ENCODE measurements at places on chromosomes 16 and 17.
A peak's percentile ranks its signal among the peaks of the same experiment; 100 is the strongest.

DNA sequence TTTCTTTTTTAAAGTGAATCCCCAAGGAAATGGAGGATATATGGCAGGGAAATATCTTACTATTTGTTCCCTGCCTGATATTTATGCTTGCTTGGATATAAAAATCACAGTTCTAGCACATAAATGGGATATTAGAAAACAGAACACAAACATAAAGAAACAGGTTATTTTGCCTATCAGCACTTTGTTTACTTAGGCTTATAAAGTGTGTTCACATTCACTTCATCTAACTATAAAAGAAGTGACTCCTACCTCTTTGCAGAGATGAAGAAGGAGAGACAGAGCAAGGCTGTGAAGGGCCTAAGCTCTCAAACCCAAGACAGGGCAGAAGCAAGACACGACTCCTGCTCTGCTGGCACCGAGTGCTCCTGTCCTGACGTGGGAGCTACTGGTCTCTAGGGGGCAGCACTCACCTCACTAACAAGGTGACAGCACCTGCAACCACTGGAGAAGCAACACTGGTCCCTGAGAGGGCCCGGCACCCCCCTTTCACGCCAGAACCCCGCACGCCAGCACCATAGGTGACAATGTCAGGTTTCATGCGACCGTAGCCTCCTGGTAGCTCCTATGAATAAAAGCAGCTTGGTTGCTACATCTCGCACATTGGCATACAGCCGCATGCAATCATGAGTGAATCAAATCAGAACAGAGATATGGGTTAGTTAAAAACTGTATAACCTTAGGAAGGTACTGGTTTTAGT, 32.0 kb downstream of the MBTPS1 start:
- peak; percentile 84 for DNase-seq

- no peak for DNase-seq
These were observed 805.6 kb upstream of the EEF2KMT start for GRCh38 chr16:5903153-5903552.

GRCh38 chr17:53626286-53626685, 196.4 kb upstream of the KIF2B start:
- no peak for DNase-seq

GRCh38 chr16:84862804-84863480, 43.2 kb downstream of the CRISPLD2 start:
- DNase-seq, result no peak

DNA sequence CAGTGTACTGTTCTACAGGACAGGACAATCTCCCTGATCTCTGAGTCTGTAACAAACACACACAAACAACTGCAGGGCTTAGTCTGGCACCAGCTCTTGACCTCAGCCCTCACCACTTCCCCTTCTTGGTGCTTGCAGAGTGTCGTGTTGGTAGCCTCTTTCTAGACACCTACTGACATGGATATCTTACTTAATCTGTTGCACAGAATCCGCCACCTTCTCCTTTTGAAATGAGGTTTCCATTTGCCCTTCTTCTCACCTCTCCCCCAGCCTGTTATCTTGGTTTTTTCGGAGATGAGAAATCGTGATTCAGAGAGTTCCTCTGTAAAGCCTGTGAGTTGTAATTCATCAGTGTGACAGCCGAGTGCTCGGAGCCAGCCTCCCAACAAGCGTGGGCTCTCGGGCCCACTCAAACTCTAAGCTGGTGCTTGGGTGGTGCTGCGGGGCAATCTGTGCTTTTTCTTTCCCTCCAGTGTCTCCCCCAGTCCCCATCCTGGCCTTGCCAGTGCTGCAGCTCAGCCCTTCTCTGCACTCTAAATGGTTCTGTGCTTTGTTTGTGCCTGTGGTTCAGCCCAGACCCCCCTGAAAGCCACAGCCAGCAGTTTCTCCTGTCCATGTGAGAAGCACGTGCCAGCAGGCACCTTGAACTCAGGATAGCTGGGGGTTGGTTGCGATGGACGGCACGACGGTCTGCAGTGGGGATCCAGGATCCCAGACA, 28.1 kb downstream of the KIAA0513 start:
- DNase-seq, result peak; percentile 43
